ENCODE measurements at places on chromosomes 4 and X.

GRCh38 chrX:44529310-44529709 is 13.3 kb downstream of the FUNDC1 start:
- no peak for DNase-seq

GRCh38 chr4:57374866-57375595 is 264.8 kb upstream of the IGFBP7 start:
- DNase-seq = no peak

DNA sequence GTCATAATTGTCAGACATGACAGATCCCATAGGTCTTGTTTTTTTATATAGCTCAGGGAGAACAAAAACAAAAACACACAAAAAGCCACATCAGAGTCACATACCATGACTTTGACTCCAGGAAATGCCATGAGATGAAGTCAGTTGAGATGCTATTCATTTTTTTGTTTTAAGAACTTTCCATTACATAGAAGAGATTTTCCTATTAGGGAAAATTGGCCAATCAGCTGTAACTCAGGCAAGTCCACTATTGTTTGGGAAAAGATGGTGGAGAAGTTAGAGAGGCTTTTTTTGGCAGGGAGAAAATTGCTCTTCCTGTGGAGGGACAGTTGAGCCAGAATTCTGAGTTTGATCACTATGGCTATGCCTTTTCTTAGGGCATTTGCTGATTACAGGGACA is 72.6 kb downstream of the SMARCA5 start:
- DNase-seq = peak; percentile 83

DNA sequence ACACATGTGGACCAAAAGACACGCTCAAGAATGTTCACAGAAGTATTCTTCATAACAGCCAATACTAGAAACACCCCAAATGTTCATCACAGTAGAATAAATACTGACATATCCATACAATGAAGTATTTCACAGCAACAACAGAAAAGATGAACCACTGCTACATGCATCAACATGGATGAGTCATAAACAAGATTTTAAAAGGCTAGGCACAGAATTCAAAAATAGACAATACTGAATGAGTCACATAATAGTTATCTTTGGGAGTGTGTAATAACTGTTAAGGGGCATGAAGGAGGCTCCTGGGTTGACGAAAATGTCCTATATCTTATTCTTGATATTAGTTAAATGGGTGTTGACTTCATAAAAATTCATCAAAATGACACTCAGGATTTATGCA is 43.5 kb downstream of the CLOCK start:
- peak; percentile 63 for DNase-seq

DNA sequence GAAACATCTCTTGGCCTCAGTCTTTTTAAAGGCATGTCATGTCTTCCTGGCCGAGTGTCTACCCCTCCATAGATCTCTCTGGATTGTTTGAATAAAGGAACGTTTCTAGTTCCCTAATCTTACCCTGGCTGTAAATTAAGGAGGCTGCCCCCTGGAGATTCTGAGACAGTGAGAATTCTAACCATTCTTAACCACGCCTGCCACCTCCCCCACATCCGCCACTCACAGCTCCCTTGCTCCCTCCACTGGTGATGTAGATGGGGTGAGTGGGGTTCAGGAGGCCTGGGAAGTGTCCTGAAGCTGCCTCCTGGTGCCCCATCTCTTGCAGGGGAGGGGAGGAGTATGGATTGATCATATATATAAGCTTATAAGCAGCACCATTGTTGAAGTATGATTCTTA is 48.0 kb upstream of the TRIM2 start:
- no peak for DNase-seq

- DNase-seq = peak; percentile 33
Observed at GRCh38 chrX:48891402-48892288, 5.9 kb downstream of the TIMM17B start.

DNA sequence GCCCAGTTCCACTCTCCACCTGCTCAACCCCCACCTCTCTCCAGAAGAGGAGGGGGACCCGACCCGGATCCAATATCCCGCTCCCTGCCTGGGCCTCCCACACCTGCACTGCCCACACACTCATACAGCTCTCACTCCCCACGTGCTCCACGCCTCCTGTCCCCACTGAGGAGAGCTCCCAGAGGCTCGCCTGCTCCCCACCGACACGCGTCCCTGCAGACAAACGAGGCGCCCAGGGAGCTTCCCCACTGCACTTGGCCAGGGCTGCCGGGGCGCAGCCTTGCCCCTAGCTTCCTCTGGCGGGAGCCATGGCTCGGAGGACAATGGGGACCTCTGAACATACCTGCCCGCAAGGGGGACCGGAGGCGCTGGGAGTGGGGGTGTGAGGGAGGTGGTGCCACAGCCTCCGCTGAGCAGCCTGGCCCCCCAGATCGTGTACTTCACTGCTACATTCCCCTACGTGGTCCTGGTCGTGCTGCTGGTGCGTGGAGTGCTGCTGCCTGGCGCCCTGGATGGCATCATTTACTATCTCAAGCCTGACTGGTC is 5.0 kb downstream of the SLC6A8 start:
- no peak for DNase-seq

GRCh38 chrX:153924149-153924861 is 1.8 kb downstream of the ARHGAP4 start:
- peak; percentile 36 for DNase-seq

DNA sequence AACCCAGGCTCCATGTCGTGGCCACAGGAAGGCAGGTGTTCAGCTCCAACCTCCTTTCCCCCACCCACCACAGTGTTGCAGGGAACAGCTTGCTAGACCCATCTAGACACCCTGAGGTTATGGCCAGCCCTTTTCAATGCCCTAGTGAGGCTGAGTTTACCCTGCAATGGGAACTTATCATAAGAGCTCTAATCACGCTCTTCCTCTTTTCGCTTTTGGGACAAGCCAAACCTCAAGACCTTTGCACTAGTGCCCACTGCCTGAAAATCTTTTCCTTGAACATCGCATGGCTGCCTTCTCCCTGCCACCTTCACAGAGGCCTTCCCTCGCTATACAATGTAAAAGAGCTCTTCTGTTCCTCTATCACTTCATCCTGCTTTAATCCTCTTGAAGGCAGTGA is 2.4 kb upstream of the FGFBP2 start:
- no peak for DNase-seq

DNA sequence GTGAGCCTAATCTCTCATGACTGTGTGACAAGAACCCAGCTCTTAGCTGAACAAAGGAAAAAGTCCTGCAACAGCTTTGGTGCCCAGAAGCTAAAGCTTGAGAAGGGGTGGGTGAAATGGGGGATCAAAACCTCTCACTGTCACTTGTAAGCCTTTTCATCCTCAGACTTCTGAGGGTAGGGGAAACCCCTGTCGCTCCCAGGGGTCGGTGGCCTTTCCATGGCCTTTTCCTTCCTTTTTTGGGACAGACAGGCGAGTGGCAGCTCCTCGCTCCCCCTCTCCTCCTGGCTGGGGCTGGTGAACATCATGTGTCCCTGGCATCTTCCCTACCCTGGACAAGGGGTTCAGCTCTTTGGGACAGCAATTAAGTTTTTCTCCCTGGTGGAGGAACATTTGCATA is 78.2 kb downstream of the FAM47A start:
- no peak for DNase-seq

- DNase-seq = no peak
Observed at GRCh38 chr4:153639833-153640802, 44.0 kb upstream of the TLR2 start.

- no peak for DNase-seq
Observed at GRCh38 chrX:131565909-131566308, 22.0 kb downstream of the OR13H1 start.

GRCh38 chr4:157700898-157701694 is 471.7 kb downstream of the GASK1B start:
- DNase-seq = peak; percentile 31

GRCh38 chr4:183399126-183399522 is 45.3 kb upstream of the CDKN2AIP start:
- no peak for DNase-seq

DNA sequence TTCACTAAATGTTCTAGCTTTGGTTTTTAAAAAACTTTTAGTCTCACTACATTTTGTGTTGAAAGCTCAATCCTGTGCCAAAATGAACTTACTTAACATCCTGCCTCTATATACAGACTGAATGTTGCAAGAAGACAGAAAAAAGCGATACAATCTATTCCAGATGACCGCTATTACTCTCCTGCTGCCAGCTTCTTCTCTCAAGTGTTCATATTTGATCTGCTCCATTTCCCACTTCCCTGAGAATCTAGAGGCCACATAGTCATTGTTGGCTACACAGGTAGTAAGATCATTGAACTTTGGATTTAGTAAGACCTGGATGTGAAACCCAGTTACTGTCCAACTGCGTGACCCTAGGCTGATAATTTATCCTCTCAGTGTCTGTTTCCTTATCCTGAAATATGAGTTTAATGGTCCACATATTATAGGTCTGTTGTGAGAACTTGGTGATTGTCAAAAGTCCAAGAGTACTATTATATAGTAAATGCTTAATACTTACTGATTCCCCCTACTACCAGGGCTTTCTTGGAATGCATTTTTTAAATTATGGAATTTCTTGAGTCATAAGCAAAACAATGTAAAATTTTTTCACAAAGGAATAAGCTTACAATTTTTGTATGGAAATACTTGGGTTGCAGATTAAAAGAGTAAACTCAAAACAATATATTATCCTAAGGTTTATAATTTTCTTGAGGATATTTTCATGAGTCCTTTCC is 976.8 kb upstream of the ADGRL3 start:
- no peak for DNase-seq

DNA sequence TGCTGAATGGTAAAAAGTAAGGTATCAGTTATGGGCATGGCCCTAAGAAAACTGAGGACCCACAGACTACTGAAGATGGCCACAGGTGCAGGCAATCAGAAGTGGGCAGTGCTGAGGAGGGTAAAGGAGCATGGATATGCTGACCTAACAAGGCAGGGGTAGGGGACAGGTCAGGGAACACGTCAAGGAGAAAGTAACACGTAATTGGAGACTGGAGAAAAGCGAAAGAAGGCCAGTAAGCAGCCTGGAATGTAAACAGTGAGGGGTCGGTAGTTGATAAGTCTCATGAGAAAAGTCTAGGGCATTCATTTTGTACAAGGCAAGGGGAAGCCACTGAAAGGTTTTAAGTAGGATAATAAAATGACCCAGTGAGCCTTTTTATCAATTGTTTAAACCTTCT is 153.3 kb downstream of the PRDM5 start:
- no peak for DNase-seq

DNA sequence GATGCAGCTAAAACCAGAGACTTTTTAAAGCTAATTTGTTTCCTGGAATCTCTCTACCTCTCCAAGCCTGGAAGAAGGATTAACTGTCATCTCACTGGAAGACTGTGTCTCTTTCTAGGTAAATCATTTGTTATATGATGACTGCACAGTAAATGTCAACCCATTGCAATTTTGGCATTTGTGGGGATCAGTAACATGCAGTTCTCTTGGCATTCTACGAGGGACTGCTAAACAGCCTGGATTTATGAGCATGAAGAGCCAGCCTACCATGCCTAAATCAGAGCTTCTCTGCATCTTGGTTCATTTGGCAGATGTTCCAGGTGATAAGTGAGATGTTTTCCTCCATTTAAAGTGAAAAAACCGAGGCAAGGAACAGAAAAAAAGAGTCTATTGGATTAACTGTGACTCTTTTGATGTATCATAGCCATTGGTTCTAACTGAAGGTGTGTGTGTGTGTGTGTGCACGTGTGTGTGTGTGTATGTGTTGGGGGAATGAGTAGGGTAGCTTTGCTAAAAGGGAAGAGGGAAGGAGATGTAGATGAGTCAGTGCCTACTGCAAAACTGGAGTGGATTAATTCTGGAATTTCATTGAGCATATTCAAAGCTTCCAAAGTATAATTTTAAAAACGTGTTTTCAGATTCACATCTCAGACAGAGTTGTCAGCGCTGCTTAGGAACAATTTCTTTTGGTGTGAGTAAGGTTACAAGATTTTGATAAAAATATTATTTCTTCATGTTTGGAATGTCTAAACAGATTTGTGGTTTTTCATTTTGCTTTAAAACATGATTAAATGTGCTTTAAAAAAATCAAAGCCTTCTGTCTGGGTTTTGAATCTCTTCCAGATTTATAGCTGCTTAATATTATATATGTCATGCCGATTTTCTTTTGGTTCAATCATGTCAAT is 123.2 kb upstream of the LNX1 start:
- no peak for DNase-seq

- no peak for DNase-seq
Observed at GRCh38 chr4:144788469-144788868, 142.5 kb downstream of the HHIP start.

- DNase-seq = no peak
Observed at GRCh38 chr4:168876106-168876505, 133.9 kb downstream of the CBR4 start.

DNA sequence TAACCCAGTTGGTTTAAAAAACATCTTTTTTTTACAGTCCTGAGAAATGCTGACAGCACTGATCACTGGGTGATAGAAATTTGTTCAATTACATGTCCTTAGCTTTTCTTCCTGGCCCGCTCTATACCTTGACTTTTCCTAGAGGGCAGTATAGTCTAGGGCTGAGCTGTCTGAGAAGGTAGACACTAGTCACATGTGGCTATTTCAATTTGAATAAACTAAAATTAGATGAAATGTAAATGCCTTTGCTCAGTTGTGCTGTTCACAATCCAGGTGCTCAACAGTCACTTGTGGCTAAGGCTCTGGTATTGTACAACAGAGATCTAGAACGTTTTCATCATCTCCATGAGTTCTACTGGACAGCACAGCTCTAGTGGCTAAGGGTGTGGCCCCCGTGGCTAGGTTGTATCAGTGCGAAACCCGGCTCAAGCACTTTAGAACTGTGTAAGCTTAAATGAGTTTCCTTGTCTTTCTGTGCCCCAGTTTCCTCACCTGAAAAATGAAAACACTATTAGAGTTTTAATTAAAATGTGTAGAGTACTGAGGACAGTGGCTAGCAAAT is 111.6 kb upstream of the WDR17 start:
- no peak for DNase-seq

DNA sequence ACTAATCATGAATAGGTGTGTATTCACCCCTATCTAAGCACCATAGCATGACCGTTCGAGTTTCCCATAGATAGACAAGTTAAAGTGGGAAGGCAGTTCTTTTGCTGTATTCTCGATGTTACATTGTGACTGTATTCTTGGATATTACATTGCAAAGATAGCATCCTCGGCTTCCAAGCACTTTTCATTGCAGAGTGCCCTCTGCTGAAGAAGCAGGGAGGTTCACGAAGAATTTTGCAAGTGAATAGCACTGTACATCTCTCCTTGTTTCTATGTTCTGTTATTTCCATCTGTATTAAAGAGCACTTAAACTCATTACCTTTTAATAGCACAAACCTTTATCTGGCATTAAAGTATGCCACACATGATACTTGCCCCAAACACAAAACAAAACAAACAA is 426.7 kb upstream of the ARX start:
- no peak for DNase-seq

GRCh38 chrX:115940888-115941332 is 229.6 kb upstream of the AGTR2 start:
- DNase-seq = peak; percentile 21
